ENCODE measurements at places on chromosomes 4 and X.
A peak's percentile ranks its signal among the peaks of the same experiment; 100 is the strongest.

GRCh38 chrX:106612393-106612763 is 600 bp downstream of the RADX start:
- no peak for DNase-seq

- no peak for DNase-seq
Measured at GRCh38 chr4:152848508-152848907, 68.8 kb downstream of the ARFIP1 start.

DNA sequence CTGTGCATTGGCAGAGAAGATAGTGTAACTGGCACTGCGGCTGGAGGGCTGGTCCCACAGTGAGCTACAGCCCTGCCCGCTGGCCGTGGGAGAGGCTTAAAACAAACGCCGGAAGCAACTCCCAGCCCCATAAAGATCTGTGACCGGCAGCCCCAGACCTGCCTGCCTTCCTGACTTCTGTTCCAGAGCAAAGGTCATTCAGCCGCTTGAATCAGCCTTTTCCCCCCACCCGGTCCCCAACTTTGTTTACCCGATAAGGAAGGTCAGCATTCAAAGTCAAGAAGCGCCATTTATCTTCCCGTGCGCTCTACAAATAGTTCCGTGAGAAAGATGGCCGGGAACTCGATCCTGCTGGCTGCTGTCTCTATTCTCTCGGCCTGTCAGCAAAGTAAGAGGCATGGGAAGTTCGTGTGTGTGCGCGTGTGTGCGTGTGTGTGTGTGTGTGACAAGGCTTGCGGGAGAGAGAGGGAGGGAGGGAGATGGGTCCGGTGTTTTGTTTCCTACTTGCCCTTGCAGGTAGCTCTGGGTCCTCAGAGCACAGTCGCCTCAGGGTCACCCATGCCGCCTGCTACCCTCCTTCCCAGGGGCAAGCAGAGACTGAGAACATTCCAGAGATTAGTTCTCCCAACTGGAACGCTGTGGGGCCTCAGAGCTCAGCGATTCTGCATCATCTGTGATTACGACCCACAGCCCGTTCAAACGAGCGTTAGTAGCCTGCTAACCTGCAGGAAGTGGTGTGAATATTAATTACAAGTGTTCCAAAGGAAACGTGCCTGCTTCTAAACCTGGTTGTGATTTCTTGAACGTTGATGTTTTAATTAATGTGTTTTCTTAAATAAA is at the start of gene MGST2:
MGST2 (plus strand) TSS at position 130 of the 840 bp plus-strand sequence; CDS start at position 331, 201 bp downstream.
- DNase-seq: peak; percentile 16

DNA sequence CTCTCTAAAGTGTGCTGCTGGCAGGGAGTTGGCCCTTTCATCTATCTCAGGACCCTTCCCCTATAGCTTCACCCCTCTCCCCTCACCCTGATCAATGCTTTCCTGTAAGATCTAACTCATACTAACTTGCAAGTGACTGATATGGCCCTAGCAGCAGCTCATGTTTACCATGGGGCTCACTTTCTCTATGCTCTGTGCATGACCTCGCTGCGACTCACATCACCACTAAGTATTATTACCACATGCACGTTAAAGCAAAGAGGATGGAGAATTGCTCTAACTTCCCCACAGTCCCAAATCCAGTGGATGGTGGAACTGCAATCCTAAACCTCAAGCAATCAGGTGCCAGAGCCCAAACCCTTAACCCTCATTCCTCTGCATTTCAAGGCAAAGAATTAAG is 626.6 kb downstream of the MID1IP1 start:
- no peak for DNase-seq

DNA sequence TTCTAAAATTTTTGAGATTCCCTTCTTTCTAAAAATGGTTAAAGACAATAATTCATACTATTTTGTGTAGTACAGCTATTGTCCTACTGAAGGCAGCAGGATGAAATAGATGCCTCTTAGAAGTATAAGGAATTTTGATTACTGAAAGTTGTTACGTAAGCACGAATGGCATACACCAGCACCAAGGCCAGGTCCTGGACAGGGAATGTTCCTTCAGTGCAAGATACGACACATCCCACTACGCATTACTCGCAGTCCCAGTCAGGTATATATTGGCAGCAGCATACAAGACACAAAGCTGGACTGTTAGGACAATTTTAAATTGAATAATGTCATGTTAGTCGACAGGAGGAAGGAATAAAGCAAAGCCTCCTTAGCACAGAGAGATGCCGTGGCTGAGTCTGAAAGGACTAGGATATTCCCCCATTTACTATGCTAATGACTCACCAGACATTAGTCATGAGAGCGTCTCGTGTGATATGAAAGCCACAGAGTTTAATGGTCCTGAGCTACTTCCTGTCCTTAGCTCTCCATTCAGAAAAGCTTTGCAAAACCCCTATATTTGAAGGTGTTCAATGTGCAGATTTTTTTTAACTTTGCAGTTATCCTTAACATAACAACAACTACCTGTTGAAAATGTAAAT is 504.3 kb downstream of the FAM133A start:
- no peak for DNase-seq

GRCh38 chr4:82680834-82681233 is 117.8 kb downstream of the SCD5 start:
- no peak for DNase-seq

- no peak for DNase-seq
Measured at GRCh38 chrX:131840799-131841495, 182.2 kb upstream of the STK26 start.

- no peak for DNase-seq
Measured at GRCh38 chrX:108811891-108812290, 75.5 kb upstream of the IRS4 start.

DNA sequence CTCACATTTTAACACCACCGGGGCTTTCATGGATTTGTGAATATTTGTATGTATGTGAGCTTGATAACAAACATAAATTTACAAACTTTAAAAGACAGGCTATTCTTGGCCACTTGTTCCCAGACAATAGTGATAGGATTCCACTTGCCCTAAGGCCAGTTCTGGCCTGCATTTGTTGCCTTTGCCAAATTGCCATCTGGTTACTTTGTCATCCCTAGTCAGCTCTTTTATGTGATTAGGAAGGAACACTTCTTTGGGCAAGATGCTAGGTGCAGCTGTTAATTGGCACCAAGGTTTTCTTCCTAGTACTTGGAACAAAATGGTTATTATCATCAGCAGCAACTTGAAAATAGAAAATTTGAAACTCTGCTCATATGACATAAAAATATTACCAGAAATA is 63.3 kb downstream of the CCSER1 start:
- no peak for DNase-seq

GRCh38 chr4:81376720-81377119 is 95.0 kb downstream of the RASGEF1B start:
- DNase-seq: no peak

GRCh38 chr4:89213382-89213701 is 94.3 kb downstream of the GPRIN3 start:
- DNase-seq: no peak

GRCh38 chrX:70001269-70001668 is 48.5 kb downstream of the AWAT2 start:
- DNase-seq: no peak

DNA sequence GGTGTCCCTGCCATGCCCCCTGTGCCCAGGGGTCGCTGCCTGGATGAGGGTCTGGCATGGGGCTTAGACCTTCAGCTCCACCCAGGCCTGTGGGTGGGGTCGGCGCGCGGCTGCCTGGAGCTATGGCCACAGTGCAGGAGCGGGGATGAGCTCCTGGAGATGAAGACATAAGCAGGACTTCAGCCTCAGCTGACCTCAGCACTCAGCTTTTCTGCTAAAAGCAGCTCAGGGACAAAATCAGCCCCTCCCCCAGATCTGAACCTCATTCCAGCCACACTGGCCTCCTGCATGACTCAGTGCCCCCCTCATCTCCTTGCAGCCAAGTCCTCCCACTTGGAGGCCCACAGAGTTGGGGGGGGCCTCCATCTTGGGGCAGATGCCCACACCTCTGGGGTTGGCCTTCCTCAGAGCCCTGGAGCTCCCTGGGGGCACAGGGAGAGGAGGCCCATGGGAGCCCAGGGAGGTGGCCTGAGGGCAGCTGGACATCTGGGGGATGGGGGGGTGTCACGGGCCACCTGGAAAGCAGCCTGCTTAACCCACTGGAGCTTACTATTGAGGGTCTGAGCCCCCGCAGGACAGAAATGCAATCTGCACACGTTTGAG is 19.4 kb upstream of the CPLX1 start:
- no peak for DNase-seq

GRCh38 chr4:30756553-30756952 is 36.4 kb downstream of the PCDH7 start:
- no peak for DNase-seq

DNA sequence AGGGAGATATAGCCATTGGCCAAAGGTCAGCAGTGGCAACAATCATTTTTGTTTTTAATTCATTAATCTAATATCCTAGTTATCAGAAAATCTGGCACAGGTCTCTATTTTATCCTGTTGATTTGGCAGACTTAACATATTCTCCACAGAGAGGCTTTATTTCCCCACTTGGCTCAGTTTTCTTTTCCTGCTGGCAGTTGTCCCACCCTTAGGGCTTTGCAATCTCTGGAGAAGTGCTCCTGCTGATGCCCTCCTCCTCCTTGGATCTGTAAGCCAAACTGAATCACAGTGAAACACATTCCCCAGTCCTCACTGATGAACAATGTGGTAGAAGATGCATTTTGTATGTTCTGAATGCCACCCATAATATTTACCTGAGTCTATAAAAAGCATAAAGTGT is 889.7 kb downstream of the PDHA2 start:
- DNase-seq: no peak

GRCh38 chrX:23344238-23344903 is 9.7 kb downstream of the PTCHD1 start:
- DNase-seq: no peak

DNA sequence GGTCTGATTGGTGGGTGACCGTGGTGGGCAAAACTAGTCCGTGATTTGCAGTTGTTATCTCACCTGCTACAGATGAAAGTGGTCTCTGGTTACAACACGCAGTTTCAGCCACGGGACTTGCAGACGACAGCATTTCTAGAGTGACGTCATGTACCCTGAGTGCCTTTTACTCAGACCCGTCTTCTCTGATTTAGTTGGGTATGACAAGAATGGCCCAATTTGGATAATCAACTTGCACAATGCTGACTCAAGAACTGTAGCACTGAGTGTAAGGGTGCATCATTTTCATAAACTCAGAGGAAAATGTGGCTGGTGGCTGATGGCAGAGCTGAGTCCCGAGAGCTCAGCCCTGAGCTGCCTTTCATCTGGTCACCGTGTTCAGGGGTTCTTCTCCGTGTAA is 281.4 kb upstream of the FRG1 start:
- DNase-seq: no peak

GRCh38 chrX:139596068-139596467 is 65.5 kb downstream of the F9 start:
- no peak for DNase-seq

DNA sequence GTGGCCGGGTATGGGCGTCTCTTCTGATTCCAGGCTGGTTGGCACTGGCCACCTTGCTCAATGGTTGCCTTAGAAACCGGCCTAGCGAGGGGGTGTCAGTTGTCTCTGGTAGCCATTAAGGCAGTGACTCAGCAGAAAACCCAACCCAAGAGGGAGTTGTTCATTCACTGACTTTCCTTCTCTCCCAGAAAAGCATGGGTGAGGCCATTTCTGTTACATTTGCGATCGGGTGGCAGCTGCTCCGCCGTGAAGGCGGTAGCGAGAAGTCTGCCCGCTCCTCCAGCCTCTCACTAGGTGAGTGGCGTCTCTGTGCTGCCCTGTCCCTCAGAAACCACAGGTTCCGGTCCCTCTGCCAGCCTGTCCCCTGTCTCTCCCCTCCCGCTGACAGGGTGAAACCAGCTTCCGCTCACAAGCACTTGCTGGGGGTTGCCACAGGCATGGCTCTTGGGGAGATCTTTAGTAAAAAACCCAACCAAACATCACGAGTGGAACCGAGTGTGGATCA is 17.4 kb downstream of the IRAK1 start:
- DNase-seq: peak; percentile 58

DNA sequence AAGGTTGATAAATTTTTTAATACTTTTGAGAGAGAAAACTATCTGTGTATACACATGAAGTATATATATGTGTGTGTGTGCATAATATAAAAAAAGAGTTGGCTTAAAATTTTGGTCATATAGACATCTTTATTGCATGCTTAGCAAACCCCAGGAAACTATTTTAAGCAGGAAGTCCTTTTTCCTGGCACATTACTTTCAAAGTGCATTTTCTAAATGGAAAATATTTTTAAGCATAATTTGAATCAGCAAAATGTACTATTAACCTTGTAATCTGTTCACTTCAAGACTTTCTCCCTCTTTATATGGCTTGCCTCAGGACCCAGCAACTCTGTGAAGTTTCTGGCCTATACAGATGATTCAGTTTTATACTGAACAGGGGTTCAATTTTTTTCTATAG is 106.3 kb downstream of the CDS1 start:
- no peak for DNase-seq

GRCh38 chrX:39726771-39727170 is 371.0 kb downstream of the BCOR start:
- DNase-seq: no peak

DNA sequence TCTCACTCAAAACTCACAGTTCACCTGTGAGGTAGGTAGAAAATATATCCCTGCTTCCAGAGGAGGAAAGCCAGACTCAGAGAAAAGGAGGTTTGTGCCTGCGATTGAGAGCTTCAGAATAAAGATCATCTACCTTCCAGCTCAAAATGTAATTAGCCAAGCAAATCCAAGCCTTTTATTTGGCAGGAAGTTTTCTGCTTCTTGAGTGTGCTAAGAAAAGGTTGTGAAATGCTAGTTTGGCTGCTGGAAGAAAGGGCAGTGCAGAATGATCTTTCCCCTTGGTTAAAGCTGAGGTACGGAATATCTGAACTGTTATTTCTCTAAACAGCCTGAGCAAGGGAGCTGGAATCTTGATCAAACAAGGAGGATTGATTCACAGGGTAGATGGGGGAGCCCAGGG is 59.7 kb upstream of the VCX3B start:
- DNase-seq: no peak

GRCh38 chr4:88585917-88586316 is 6.4 kb upstream of the HERC3 start:
- DNase-seq: no peak

- no peak for DNase-seq
Measured at GRCh38 chrX:78661836-78662235, 2.7 kb upstream of the RTL3 start.

DNA sequence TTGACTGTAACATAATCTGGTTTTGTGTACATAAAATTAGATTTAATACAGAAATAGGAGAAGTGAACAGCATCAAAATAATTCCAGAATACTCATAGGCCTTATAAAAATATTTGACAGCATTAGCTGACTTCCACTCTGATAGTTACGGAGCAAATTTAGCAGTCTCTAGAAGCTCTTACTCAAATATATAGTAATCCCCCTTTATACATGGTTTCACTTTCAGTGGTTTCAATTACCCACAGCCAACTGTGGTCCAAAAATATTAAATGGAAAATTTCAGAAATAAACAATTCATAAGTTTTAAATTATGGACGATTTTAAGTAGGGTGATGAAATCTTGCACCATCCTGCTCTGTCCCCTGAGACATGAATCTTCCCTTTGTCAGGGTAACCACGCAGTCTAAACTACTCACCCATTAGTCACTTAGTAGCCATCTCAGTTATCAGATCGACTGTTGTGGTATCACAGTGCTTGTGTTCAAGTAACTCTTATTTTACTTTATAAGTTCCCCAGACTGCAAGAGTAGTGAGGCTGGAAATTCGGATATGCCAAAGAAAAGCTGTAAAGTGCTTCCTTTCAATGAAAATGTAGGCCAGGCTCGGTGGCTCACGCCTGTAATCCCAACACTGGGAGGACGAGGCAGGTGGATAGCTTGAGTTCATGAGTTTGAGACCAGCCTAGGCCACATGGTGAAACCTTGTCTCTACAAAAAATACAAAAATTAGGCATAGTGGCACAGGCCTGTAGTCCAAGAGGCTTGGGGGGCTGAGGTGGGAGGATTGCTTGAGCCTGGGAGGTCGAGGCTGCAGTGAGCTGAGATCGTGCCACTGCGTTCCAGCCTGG is 17.2 kb upstream of the RTL9 start:
- no peak for DNase-seq
